Panc1 (cell line): ENCODE measurements at places on chromosomes 12 and 14.

DNA sequence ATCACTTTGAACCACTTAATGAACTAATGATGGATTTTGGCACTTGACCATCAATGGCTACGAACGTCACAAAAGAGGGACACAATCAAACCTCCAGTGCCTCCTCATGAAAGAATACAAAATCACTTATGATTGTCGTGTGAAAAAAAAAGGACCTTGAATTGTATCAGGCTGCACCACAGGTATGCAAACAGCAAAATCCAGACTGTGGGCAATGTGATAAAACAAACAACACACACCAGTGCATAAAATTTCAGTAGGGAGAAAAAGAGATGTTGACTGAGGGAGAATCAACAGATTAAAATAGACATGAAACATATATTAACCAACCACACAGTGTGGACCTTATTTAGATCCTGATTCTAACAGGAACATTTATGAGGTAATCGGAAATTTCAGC, 2.6 kb downstream of the TSPAN8 start:
- H3K27ac ChIP-seq: no peak overlapping the region
- H3K36me3 ChIP-seq: no peaks in the 10 kb centered on the region
- no peak for DNase-seq
- peaks cover 5% of the 10 kb centered on the region; the same call in 1 of the 2 replicates for H3K4me1 ChIP-seq

DNA sequence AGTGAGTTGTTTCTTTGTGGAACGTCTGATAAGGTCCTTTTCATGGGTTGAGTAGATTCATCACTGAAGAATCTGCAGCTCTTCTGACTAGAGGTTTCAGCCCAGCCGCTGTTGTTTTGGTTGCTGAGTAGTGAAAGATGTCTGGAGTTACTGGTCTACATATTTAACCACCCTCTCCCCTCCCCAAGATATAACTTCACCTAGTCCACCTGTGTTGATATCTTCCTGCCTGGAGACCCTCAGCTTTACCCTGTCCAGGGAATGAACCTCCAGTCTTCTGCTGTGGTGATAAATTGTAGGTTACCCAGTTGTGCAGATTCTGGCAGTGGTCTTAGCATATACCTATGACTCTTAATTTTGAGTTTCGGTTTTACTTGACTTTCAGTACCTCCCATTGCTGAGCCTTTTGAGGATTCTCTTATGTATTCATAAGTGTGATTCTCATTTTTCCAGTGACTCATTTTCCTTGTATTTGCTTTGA, 62.9 kb downstream of the CCDC91 start:
- DNase-seq: no peak
- H3K36me3 ChIP-seq: no peaks in the 10 kb centered on the region
- H3K4me1 ChIP-seq: no peaks in the 10 kb centered on the region

GRCh38 chr14:75553761-75554364, 24.6 kb upstream of the FLVCR2 start:
- no peaks in the 10 kb centered on the region for H3K36me3 ChIP-seq
- no peak overlapping the region for H3K27ac ChIP-seq
- H3K27me3 ChIP-seq: no peaks in the 10 kb centered on the region
- no peak for DNase-seq
- H3K4me1 ChIP-seq: no peaks in the 10 kb centered on the region
- H3K4me3 ChIP-seq: no peak overlapping the region

- no peaks in the 10 kb centered on the region; the same call in 1 of the 2 replicates for H3K4me1 ChIP-seq
- no peaks in the 10 kb centered on the region for H3K27me3 ChIP-seq
- no peaks in the 10 kb centered on the region; the same call in 1 of the 2 replicates for H3K36me3 ChIP-seq
- peak within 1 kb of the TSS; percentile 89 for H3K4me3 ChIP-seq
- DNase-seq: peak; percentile 64
These were observed at the start of gene MNAT1 for GRCh38 chr14:60734465-60735242. TSS of gene MNAT1 (plus strand) at chr14:60734761. CDS start at chr14:60734863, 102 bp downstream.

DNA sequence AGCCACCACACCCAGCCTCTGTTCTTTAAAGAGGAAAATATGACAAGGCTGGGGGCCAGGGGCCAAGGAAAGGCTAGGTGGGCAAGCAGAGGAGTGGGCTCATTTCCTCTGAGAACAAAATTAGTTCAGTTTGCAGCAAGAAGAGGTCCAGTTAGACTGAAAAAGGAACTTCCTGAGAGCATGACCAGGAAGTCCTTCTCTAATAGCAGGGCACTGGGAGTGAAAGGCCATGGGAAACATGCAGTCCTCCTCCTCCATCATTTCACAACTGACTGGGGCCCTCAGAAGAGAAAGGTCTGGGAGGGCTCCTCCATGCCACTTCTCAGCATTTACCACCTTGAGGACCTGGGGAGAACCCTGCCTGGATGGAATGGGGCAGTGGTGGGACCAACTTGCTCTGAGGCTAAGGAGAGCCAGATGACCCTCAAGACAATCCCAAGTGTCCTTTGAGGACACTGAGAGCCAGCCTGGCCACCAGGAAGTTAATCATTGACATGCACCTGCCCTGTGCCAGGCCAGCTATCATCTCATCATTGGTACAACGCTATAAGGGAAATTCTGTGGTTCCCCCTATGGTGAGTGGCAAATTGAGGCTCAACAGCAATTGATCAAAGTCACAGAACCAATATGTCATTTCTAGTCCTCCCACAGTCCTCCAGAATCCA, 2.0 kb downstream of the AQP2 start:
- H3K27ac ChIP-seq: no peak overlapping the region; the same call in 1 of the 2 replicates
- no peaks in the 10 kb centered on the region for H3K4me1 ChIP-seq
- DNase-seq: no peak
- H3K4me3 ChIP-seq: no peak overlapping the region
- no peaks in the 10 kb centered on the region for H3K27me3 ChIP-seq

- DNase-seq: no peak
- H3K27me3 ChIP-seq: no peaks in the 10 kb centered on the region
- H3K4me3 ChIP-seq: no peak overlapping the region
These were observed 7.0 kb upstream of the ATXN2 start for GRCh38 chr12:111605911-111606766.

GRCh38 chr12:110816248-110816647, 30.5 kb upstream of the CCDC63 start:
- no peaks in the 10 kb centered on the region for H3K36me3 ChIP-seq
- DNase-seq: no peak
- no peak overlapping the region for H3K4me3 ChIP-seq
- no peak overlapping the region for H3K27ac ChIP-seq
- H3K27me3 ChIP-seq: peaks cover 3% of the 10 kb centered on the region; the same call in 1 of the 2 replicates

DNA sequence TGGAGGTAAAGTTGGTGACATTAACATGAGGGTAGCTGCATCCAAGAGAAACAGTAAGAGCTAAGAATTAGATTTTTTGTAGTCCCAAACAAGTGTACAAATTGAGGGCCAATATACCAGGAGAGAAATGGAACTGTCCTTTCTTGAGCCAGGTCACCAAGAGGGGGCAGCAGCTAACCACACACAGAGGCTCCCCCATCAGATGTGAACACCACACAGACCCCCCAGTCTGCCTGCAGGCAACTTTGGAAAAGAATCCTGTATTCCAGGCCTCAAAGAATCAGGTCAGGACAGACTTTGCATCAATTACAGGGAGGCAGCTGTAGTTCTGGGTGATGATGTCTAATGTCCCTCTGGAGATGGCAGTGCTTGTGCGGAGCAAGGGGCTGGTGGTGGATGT, 77.9 kb downstream of the SPTB start:
- H3K27ac ChIP-seq: no peak overlapping the region
- H3K27me3 ChIP-seq: no peaks in the 10 kb centered on the region; the same call in 1 of the 2 replicates
- DNase-seq: no peak
- H3K4me3 ChIP-seq: no peak overlapping the region

DNA sequence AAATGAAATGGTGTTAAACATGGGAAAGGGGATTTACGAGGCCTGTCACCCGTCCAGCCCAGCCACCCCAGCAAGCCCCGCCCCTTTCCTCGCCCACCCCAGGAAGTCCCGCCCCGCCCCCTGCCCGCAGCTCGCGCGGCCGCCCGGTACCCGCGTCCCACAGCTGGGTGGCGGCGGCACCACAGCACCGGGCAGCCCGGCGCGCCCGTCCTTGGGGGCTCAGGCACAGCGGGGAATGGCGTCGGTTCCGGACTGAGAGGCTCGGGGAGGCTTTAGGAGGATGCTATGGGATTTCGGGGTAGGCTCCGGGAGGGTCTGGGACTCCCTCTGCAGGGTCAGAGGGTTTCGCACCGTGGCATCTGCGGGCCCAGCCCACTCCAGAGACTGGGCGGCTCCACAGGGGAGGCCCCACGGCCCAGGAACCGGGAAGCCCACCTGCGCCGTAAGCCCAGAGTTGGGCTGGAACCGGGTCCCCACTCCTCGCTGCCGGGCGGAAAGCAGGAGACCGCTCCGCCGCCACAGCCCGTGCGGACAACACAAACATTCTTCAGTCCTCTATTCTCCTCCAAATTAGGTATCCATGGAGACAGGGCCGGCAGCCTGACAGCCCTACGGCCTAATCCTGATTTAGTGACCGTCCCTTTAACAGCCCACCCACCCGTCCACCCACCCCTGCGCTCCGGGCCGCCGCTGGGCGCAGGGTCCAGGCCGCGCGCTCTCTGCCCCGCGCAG, 1.4 kb downstream of the FIGNL2 start:
- no peak for DNase-seq
- H3K27me3 ChIP-seq: peaks cover 3% of the 10 kb centered on the region; the same call in 1 of the 2 replicates
- H3K36me3 ChIP-seq: no peaks in the 10 kb centered on the region
- H3K4me1 ChIP-seq: peaks cover 3% of the 10 kb centered on the region
- no peak overlapping the region for H3K27ac ChIP-seq
- peak overlapping the region; percentile 40 for H3K4me3 ChIP-seq

- no peak for DNase-seq
- no peaks in the 10 kb centered on the region for H3K36me3 ChIP-seq
- H3K27ac ChIP-seq: no peak overlapping the region
- H3K27me3 ChIP-seq: no peaks in the 10 kb centered on the region
These were observed 16.3 kb upstream of the NAV3 start for GRCh38 chr12:77814386-77814785.

- no peaks in the 10 kb centered on the region for H3K4me1 ChIP-seq
- peak within 1 kb of the TSS; percentile 20; the same call in 1 of the 2 replicates for H3K4me3 ChIP-seq
- no peaks in the 10 kb centered on the region for H3K27me3 ChIP-seq
- H3K27ac ChIP-seq: no peak within 1 kb of the TSS
These were observed at the start of gene TMEM119 for GRCh38 chr12:108597559-108598471. TSS of gene TMEM119 (minus strand) at chr12:108598084. CDS start at chr12:108592383, 5,701 bp downstream.

GRCh38 chr14:71473843-71474242, 458.4 kb upstream of the RGS6 start:
- H3K4me3 ChIP-seq: no peak overlapping the region
- H3K4me1 ChIP-seq: no peaks in the 10 kb centered on the region
- H3K36me3 ChIP-seq: no peaks in the 10 kb centered on the region

DNA sequence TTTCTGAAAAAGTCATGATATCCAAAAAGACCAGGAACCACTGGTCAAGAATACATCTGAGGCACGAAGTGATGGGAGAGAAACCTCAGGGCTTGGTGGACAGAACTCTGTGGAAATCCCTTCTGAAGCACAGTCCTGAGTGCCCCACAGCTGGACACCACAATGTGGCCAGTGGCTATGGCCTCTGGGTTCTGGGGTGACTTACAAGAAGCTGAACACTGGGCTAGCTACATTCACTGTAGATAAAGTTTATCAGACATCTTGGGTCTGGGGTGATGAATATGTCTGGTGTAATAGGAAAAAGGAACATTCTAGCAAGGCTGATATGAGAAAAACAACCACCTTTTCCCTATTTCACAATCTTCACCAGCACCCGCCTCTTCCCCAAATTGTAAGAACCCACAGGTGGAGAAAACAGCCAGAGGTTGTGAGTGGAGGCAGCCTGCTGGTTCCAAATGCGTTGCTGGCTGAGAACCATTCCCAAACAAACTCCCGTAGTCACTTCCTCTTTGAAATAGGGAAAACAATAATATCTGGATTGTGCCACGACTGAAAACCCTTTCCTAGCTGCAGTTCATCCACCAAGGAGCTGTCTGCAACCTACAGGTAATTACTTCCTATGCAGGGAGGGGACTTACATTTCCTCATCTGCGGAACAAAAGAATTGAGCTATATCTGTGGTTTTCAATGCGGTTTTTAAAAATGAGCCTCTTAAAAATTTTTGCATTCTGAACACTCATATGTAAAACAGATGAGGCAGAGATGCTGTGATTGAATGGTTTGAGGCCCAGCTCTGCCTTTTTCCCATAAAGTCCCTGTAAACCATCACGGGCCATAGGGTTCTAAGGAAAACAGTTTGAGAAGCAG, 193.6 kb downstream of the SLC41A2 start:
- no peaks in the 10 kb centered on the region for H3K4me1 ChIP-seq
- no peak overlapping the region for H3K4me3 ChIP-seq
- H3K36me3 ChIP-seq: no peaks in the 10 kb centered on the region
- H3K27me3 ChIP-seq: no peaks in the 10 kb centered on the region
- H3K27ac ChIP-seq: no peak overlapping the region

DNA sequence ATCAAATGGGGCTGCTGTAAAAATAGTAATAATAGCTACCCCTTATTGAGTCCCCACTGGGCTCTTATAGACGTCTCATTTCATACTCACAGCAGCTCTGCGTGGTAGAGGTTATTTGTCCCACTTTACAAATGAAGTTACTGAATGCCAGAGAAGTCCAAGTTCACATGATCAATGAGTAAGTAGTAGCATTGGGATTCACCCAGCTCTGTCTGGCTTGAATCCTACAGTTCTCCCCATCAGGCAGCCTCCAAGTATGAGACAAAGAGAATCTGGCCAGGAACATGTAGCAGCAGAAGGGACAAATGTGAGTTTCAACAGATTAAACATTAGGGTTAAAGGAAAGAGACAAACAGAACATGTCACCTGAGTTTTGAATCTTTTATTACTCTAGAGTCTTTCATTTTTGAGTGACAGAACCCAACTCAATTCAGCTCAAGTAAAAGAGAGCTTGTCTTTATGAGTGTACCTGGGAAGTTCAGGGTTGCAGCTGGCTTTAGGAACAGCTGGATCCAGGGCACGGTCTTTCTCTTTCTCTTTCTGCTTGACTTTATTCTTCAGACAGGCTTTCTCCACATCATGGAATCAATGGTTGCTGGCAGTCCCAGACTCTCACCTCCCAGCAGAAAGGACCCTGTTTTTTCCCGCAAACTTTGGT, 64.1 kb upstream of the JDP2 start:
- H3K36me3 ChIP-seq: no peaks in the 10 kb centered on the region
- no peak for DNase-seq
- H3K27ac ChIP-seq: no peak overlapping the region
- H3K4me3 ChIP-seq: no peak overlapping the region
- no peaks in the 10 kb centered on the region for H3K4me1 ChIP-seq

GRCh38 chr12:24045816-24046257, 96.4 kb upstream of the SOX5 start:
- no peaks in the 10 kb centered on the region for H3K36me3 ChIP-seq
- no peak for DNase-seq
- H3K4me1 ChIP-seq: no peaks in the 10 kb centered on the region
- no peak overlapping the region for H3K27ac ChIP-seq
- H3K27me3 ChIP-seq: no peaks in the 10 kb centered on the region
- no peak overlapping the region for H3K4me3 ChIP-seq

DNA sequence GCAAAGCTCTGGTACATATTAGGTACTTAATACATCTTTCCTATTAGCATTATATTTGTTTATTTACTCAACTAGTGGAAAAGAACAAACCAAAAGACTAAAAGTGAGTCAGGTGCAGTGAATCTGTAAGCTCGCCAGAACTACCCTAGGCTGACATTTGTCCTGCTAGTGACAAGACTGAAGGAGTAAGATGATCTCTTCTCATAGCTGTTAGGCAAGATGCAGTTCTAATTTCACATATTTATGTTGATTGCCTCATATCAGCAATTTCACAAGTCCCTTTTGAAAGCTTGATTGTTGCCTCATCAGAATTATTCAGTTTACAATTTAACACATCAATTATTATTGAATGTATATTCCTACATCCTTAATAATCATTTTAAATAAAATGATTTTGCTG, 293.0 kb upstream of the NAV3 start:
- H3K36me3 ChIP-seq: no peaks in the 10 kb centered on the region
- no peaks in the 10 kb centered on the region for H3K27me3 ChIP-seq
- no peaks in the 10 kb centered on the region for H3K4me1 ChIP-seq
- DNase-seq: no peak
- no peak overlapping the region for H3K27ac ChIP-seq

- no peaks in the 10 kb centered on the region for H3K27me3 ChIP-seq
- no peaks in the 10 kb centered on the region for H3K36me3 ChIP-seq
- DNase-seq: no peak
- no peaks in the 10 kb centered on the region for H3K4me1 ChIP-seq
- H3K27ac ChIP-seq: no peak overlapping the region
These were observed 943.8 kb downstream of the SLC16A7 start for GRCh38 chr12:60539592-60539991.
